ENCODE measurements at places on chromosomes 2 and 18.

GRCh38 chr2:33505966-33506365, 29.5 kb downstream of the RASGRP3 start:
- H3K4me1 ChIP-seq: no peaks in the 10 kb centered on the region
- H3K27me3 ChIP-seq: no peaks in the 10 kb centered on the region
- no peaks in the 10 kb centered on the region for H3K36me3 ChIP-seq
- no peak overlapping the region for H3K4me3 ChIP-seq

DNA sequence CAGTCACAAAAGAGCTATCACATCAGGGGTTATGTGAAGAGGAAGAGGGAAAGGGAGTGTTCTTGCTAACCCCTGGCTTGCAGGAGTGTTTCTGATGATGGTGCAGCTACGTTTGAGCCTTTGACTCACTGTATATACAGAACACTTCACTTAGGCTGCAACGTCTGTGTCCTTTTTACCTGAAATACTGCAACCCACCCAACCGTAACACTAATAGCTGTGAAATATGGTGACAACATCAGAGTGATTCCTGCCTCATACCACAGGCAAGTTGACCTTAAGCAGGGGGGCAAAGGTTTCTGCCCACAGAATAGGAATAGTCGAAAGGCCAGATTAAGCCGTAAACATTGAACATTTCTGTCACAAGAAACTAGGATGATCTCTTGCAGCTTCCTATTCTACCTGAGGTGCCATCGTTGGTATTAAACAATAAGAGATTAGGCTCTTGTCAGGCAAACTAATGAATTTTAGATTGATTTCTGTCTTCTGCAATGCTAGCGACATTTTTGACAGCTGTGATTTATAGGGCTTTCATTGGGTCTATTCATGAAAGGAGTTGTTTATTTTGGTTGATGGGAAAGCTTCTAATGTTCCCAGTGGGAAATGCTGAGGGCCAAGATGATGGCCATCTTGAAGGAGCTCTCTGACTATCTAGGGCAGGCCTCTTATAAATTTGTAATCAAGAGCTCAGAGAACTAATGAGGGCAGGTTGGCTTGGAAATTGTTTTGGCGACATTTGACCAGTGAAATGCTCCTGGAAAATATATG, 316.8 kb downstream of the PIK3C3 start:
- DNase-seq: no peak
- H3K4me3 ChIP-seq: no peak overlapping the region
- no peak overlapping the region for H3K27ac ChIP-seq
- no peaks in the 10 kb centered on the region for H3K27me3 ChIP-seq
- no peaks in the 10 kb centered on the region for H3K4me1 ChIP-seq

- H3K27me3 ChIP-seq: no peaks in the 10 kb centered on the region
- H3K4me1 ChIP-seq: no peaks in the 10 kb centered on the region
- no peak for DNase-seq
- H3K36me3 ChIP-seq: no peaks in the 10 kb centered on the region
These were observed 22.3 kb downstream of the CLASP1 start for GRCh38 chr2:121626777-121627524.

DNA sequence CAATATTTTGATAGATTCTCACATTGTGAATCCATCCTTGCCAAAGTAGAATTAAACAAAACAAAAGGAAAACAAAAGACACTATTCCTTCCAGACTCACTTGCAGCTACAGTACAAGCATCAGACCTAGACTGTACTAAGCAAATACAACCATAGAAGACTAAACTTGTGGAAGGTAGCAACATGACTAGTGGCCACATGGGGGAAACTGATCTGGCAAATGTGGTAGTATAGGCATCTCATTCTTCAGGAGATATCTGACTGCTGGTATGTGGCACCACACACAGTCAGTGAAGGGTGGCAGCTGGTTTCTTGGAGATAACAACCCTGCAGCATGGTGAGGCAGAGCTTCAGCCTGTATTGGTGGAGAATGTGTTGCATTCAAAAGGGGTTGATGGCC, 81.0 kb upstream of the ACVR2A start:
- H3K36me3 ChIP-seq: no peaks in the 10 kb centered on the region
- no peak overlapping the region for H3K27ac ChIP-seq
- no peaks in the 10 kb centered on the region for H3K27me3 ChIP-seq
- H3K4me1 ChIP-seq: no peaks in the 10 kb centered on the region
- no peak for DNase-seq

- no peaks in the 10 kb centered on the region for H3K36me3 ChIP-seq
- peak overlapping the region; percentile 54 for H3K27ac ChIP-seq
- H3K4me3 ChIP-seq: no peak overlapping the region
- DNase-seq: peak; percentile 93
- no peaks in the 10 kb centered on the region for H3K27me3 ChIP-seq
These were observed 13.7 kb upstream of the LTBP1 start for GRCh38 chr2:32932825-32933755.

DNA sequence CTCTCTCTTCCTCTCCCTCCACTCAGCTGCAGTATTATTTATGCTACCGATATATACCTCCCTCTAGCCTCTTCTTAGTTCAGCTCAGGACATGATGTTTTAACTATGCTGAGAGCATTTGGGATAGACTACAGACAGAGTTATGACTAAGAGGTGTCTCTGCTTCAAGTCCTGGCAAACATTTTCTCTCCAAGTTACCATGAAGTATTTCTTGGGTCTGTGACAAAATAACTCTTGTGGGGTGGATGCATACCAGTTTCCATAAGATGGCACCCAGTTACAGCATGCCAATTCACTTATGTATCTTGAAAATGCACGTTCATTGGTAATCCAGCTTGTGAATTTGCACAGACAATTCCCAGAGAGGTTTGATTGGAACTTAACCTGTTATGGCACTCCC, 737.6 kb downstream of the SLC4A3 start:
- no peak for DNase-seq
- no peaks in the 10 kb centered on the region for H3K27me3 ChIP-seq
- no peak overlapping the region for H3K4me3 ChIP-seq
- no peak overlapping the region for H3K27ac ChIP-seq

- H3K27me3 ChIP-seq: no peaks in the 10 kb centered on the region
- H3K4me1 ChIP-seq: no peaks in the 10 kb centered on the region
- H3K36me3 ChIP-seq: no peaks in the 10 kb centered on the region
- no peak for DNase-seq
These were observed 1112.5 kb downstream of the TSN start for GRCh38 chr2:122867941-122868340.

DNA sequence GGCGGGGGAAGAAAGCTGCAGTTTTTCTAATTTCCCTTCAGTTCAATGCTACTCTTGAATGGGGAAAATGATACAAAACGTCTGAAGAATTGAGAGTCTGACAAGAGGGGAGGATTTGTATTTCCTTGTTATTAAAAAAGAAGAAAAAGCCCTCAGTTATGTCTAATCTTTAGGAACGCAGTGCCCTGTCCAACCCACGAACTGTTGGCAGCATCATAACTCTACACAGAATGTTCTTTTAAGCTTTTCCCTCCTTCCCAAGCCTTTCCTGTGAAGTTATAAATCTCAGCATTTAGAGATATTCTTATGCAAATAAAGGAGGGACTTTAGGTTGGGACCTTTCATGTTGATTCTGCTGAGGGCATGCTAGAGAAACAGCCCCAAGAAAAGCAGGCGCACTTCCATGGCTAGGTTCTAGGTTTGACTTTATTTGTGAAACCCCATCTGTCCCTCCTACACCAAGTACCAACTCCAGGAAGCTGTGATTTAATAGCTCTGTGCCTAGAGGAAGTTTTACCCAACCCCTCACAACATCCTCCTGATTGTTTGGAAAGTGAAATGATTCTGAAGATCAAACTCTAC, 288.6 kb downstream of the SETBP1 start:
- no peaks in the 10 kb centered on the region for H3K4me1 ChIP-seq
- H3K36me3 ChIP-seq: no peaks in the 10 kb centered on the region
- H3K4me3 ChIP-seq: no peak overlapping the region
- no peaks in the 10 kb centered on the region for H3K27me3 ChIP-seq

DNA sequence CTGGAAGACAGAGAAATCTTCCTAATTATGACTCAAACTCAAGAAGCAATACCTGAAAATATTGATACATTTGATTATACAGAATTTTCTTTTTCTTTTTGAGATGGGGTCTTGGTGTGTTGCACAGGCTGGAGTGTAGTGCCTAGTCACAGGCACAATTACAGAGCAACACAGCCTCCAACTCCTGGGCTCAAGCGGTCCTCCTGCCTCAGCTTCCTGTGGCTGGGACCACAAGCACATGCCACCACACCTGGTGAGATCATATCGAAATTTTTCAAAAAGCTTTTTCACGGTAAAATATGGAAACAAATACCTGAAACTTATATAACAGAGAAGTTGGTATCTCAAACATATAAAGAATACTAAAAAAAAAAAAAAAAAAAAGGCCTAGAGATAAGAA, 27.9 kb downstream of the TGFBRAP1 start:
- H3K36me3 ChIP-seq: peaks cover 10% of the 10 kb centered on the region
- no peak for DNase-seq
- H3K27me3 ChIP-seq: no peaks in the 10 kb centered on the region
- H3K27ac ChIP-seq: no peak overlapping the region
- no peaks in the 10 kb centered on the region for H3K4me1 ChIP-seq
- H3K4me3 ChIP-seq: no peak overlapping the region

- H3K4me3 ChIP-seq: no peak overlapping the region
- DNase-seq: no peak
- no peaks in the 10 kb centered on the region for H3K36me3 ChIP-seq
- no peaks in the 10 kb centered on the region for H3K4me1 ChIP-seq
- H3K27ac ChIP-seq: no peak overlapping the region
These were observed 39.7 kb downstream of the SH3RF3 start for GRCh38 chr2:109168716-109169115.

- no peaks in the 10 kb centered on the region for H3K36me3 ChIP-seq
- DNase-seq: no peak
- peaks cover 14% of the 10 kb centered on the region for H3K4me1 ChIP-seq
These were observed 5.4 kb upstream of the ARHGEF4 start for GRCh38 chr2:130831356-130831755.

- H3K27ac ChIP-seq: no peak overlapping the region
- no peak overlapping the region for H3K4me3 ChIP-seq
- H3K4me1 ChIP-seq: no peaks in the 10 kb centered on the region
These were observed 270.2 kb upstream of the RAB6C start for GRCh38 chr2:129709001-129709955.

DNA sequence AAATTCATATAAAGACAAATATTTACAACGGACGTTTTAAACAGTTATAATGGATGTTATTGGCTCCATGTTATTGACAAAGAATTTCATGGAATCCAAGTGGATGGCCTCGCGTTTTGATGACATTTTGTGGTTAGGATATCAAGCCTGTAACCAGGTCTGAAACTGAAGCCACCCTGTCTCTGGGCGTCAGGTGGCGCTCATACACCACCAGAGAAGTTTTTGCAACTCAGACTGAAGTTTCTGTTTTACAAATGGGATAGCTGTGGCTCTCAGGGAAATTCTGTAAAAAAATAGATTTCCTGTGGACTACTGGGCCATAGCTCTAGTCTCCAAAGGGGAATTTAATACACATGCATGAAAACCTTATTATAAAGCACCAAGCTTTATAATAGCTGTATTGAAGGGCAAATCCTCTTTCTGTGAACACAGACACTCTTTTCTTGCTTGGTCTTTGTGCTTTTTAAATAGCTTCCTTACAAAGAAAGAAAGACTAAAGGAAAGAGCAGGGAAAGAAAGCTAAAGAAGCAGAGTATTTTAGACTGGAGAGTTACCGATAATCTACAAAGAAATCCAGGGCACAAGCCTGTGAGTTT, 86.7 kb downstream of the C18orf54 start:
- H3K27ac ChIP-seq: no peak overlapping the region
- H3K27me3 ChIP-seq: no peaks in the 10 kb centered on the region
- DNase-seq: peak; percentile 80
- H3K4me1 ChIP-seq: no peaks in the 10 kb centered on the region
- no peak overlapping the region for H3K4me3 ChIP-seq

GRCh38 chr2:77552956-77553355, 30.8 kb upstream of the LRRTM4 start:
- no peaks in the 10 kb centered on the region for H3K36me3 ChIP-seq
- no peak overlapping the region for H3K4me3 ChIP-seq
- H3K27me3 ChIP-seq: no peaks in the 10 kb centered on the region

DNA sequence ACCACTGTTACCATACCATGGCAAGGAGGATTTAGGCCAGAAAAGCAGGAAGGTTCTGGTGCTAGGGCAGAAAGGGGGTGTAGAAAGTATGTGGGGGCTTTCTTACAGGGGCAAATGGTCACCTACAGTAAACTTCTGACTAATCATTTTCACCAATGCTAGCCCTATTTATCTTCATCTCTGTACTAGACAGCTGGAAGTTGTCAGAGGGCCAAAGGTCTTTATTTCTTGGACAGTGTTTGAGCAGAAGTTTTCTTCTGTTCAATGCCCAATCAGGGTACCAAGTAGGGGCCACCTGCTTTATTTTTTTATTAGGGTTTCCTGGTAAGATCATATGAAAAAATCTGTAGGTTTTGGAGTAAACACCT, 37.6 kb downstream of the MAP4K4 start:
- no peaks in the 10 kb centered on the region for H3K36me3 ChIP-seq
- H3K4me1 ChIP-seq: peaks cover 8% of the 10 kb centered on the region
- no peak overlapping the region for H3K27ac ChIP-seq

DNA sequence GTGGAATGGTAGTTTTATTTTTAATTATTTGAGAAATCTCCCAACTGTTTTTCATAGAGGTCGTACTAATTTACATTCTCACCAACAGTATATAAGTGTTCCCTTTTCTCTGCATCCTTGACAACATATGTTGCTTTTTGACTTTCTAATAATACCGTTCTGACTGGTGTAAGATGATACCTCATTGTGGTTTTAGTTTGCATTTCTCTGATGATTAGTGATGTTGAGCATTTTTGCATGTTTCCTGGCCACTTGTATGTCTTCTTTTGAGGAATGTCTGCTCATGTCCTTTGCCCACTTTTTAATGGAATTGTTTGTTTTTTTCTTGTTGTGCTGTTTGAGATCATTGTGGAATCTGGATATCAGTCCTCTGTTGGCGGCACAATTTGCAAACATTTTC, 242.5 kb downstream of the ZNF521 start:
- no peaks in the 10 kb centered on the region for H3K27me3 ChIP-seq
- DNase-seq: no peak
- peaks cover 6% of the 10 kb centered on the region for H3K36me3 ChIP-seq
- no peak overlapping the region for H3K27ac ChIP-seq
- no peaks in the 10 kb centered on the region for H3K4me1 ChIP-seq

DNA sequence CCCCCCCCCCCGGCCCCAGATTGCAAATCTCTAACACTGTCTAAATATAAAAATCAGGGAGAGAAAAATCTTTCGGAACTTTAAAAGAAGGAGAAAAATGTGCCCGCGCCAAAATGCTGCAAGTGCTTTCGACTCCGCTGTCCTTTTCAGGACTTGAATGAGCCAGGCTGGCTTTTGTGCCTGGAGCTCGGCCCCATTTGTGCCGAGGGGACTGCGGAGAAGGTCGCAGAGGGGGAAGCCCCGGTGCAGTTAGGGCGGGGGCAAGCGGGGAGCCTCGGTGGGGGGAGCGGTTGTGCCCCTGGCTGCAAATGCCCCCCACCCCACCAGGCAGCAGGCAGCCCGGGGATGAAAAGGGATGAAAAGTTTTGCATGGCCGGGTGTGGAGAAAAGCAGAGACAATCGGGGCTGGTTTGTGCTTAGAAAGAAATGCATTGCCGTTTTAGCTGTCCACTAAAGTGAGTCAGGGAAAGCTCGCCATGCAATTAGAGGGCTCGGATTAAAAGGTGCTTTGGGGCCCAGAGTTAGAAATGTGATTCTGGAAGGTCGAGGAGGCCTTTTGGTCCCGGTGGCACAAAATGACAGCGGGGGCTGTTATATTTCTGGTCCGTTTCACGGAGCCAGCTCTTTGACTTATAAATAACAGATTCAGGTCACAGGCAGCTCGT, 1.6 kb downstream of the INHBB start:
- H3K4me3 ChIP-seq: no peak overlapping the region
- peaks cover 70% of the 10 kb centered on the region for H3K27me3 ChIP-seq
- peak; percentile 56 for DNase-seq
- H3K36me3 ChIP-seq: no peaks in the 10 kb centered on the region
- no peak overlapping the region for H3K27ac ChIP-seq
